ENCODE measurements at places on chromosomes 11 and 22.

DNA sequence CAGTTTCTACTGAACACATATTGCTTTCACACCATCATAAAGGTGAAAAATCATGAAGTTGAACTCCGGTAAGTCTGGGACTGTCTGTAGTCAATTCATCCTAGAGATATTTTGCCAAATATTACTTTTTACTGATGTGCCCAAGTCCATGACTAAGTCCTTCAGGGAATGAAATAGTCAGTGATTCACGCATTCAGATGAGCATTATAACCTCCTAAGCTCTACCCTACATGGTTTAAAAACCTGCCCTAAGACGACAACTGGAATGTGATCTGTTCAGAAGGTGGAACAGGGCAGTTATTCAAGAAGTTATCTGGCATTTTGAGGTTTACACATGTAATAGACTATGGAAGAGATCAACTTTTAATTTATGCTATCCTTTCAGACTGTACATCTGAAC is 125.6 kb downstream of the TRPC6 start:
- DNase-seq, result no peak

- no peak for DNase-seq
Measured at GRCh38 chr11:110529043-110529442, 99.3 kb downstream of the FDX1 start.

- DNase-seq, result no peak
Measured at GRCh38 chr11:10856689-10857458, 979 bp downstream of the ZBED5 start.

DNA sequence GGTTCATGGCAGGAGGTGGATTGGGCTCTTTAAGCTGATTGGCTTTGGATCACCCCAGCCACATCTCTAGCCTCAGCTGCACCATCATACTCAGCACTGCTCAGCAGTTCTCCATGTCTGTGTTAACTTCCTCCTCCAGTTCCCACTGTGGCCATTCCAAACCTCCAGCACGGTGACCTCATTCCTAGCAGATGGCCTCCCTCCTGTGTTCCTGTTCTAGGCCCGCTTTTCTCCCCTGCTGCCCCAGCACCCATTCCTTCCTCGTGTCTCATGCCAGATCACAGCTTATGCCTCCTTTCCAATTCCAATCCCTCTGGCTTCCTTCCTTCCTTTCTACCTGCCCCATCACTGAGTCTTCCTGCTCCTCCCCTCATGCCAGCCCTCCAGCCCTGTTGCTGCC is 96.1 kb downstream of the MICAL2 start:
- DNase-seq, result no peak

DNA sequence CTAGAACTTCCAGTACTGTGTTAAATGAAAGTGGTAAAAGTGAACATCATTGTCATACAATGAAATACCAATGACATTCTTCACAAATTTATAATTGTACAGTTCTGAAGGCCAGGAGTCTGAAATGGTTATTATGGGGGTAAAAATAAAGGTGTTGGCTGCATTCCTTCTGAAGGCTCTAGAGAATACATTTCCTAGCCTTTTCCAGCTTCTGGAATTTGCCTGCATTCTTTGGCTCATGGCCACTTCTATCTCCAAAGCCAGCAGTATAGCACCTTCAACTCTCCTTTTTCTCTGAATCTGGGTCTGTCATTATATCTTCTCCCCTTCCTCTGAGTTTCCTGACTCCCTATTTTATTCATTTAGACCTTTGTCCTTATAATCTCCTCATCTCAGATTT is 1232.7 kb upstream of the TENM4 start:
- DNase-seq, result no peak

GRCh38 chr11:22666688-22667439 is 453 bp downstream of the GAS2 start:
- DNase-seq, result peak; percentile 25

- no peak for DNase-seq
Measured at GRCh38 chr11:97548280-97548679, 1158.5 kb downstream of the JRKL start.
